Activated gamma-delta T cell treated with Interleukin-2 at 50 U/mL for 16 hours (primary cell): ENCODE measurements at places on chromosomes 7 and 10.
A peak's percentile ranks its signal among the peaks of the same experiment; 100 is the strongest.

- no peak for DNase-seq
Observed at GRCh38 chr7:30264052-30264451, 20.3 kb upstream of the ZNRF2 start.

DNA sequence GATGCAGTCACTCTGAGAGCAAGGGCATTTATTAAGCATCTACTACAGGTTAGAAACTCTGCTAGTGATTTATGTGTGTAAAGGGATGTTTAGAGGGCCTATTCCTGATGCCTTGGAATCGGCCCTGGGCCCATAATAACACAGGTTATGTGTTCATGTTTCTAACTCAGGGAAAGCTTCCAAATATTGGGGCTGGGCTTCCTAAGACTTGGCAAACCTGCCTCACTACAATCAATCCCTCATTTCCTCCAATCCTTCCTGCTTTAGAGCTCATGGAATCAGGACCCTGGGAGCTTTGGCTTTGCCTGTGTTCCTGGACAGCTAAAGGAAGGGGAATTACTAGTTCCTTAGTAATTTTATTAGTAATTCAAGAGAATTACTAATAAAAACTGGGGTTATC, 148.8 kb downstream of the HIBADH start:
- no peak for DNase-seq

DNA sequence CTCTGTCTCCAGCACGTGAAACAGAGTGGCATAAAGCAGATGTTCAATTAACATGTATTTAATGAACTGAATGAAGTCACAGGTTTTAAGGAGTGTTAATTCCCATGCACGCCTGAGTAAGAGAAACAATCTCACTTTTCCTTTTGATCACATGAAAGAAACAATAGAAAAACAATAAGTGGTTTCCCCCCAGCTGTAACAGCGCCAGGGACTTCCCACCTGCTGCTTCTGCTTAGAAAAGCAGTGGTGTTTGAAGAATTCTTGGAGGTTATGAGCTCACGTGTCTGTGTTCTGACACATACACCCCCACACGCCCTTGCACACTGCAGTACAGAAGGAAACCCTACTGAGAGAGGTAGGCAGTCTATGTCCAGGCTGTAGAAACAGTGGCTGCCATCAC, 51.3 kb upstream of the FRMD4A start:
- no peak for DNase-seq

DNA sequence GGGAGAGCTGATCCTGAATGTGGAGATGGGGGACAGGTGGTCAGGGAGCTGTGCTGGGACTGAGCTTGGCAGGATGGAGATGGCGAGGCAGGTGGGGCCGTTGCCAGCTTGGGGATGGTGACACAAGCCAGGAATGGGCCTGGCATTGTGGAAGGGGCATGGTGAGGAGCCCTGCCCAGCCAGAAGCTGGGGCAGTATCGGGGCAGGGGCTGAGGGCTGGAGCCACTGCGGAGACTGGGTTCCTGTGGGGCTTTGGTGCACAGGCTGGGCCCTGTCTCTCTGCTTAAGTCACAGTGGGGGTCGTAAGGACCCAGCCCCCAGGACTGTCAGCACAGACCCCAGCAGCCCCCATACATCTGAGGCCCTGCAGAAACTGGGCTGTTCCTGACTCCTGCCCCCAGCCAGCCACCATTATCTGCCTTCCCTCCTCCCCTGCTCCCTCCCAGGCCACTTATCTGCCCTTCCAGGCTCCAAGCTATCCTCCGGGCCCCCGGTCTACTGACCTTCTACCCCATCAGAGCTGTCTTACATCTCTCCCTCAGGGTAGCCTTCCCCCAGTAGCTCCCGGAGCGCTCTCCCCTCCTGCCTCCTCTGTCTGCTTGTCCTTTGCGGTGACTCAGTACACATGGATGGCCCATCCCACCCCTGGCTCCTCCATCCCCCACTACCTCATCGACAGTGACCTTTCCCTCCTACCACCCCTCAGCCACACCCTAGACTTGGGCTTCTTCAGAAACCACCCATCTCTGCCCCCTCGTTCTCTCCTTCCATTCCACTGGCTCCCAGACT, 44.2 kb downstream of the PPIF start:
- no peak for DNase-seq

DNA sequence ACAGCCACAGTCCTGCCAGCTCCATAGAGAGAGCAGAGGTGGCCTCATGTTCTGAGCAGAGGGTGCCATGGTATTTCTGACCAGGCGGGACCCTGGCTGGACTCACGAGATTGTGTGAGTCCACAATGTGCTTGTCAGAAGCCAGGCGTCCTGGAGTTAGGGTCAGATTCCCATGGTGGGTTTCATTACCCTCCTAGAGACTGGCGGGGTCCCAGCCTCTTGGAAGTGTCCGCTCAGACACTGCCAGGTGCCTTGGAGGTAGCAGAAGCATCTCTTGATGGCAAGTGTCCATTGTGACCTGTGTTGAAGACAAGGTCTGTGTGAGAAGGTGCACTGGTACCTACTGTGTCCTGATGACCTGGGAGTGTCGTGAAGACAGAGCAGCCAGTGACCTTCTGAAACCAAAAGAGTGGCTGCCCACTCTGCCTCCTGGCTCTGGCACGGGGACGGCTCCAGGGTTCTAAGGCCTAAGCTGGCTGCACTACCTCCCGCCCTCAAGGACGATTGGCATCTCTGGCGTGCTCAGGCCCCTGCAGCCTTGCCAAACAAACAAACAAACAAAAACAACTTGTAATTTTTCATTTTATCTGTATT, 56.8 kb downstream of the MGMT start:
- DNase-seq = no peak

DNA sequence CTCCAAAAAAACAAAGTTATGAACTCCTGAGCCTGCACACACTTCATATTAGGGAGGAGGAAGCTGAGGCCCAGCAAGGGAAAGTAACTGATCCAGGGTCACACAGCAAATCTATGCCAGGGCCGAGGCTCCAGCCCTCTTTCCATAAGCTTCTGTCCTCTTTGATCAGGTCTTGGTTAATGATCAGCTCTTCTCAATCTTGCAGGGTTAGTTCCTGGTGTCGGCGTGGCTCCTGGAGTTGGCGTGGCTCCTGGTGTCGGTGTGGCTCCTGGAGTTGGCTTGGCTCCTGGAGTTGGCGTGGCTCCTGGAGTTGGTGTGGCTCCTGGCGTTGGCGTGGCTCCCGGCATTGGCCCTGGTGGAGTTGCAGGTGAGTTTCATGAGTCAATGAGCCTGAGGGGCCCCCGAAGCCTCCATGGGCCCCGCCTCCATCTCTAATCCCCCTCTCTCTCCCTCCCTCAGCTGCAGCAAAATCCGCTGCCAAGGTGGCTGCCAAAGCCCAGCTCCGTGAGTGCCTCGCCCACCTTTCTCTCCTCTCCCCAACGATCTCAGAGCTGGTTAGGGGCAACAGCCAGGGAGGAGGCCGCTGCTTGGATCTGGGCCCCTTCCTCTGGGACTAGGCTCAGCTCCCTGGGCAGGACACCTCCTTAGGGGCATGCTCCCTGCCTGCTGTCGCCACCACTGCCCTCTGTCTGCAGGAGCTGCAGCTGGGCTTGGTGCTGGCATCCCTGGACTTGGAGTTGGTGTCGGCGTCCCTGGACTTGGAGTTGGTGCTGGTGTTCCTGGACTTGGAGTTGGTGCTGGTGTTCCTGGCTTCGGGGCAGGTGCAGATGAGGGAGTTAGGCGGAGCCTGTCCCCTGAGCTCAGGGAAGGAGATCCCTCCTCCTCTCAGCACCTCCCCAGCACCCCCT, 23.7 kb upstream of the LIMK1 start:
- DNase-seq = no peak

DNA sequence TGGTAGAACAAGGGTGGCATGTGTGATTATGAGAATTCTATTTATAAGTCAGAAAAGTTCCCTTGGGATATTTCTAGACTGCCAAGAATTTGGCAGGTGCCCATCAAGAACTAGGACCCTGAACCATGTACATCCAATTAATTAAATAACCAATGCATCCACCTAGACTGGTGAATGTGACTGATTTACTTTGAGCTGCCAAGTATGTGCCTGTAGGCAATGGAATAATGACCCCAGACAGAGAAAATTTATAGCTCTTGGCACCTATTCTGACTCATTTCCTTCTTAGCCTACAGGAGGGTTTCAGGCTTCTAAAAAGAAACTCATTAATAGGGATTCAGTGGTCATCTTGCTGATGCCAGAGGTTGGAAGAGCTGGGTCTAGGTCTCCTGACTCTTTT, 54.9 kb downstream of the KCNH2 start:
- no peak for DNase-seq

DNA sequence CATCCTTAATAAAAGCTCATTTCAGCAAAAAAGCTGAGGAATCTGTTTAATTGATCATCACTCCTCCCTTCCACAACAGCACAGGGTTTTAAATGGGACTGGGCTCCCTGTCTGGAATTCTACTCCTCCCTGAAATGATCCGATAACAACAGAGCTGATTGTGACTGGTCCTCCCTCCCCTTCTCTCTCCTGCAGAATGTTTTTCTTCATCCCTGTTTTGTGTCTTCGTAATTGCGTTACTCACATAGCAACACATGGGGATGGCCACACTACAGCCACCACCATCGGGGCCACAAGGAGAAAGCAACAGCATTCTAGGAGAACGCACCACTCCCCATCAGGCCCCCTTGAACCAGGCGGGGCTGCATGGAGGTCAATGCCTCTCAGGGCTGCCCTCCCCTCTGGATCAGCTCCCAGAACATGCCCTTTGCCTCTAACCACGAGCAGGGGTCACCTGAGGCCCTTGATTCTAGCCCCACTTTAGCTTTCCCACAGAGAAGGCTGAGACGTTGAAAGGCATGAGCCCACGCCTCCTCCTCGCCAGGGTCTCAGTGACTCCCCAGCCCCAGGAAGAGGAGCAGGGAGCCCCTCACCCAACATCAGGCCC, 152.6 kb downstream of the PLXNA4 start:
- DNase-seq = no peak

- DNase-seq = no peak
Observed at GRCh38 chr10:122461367-122461728, at the start of gene HTRA1. TSS of gene HTRA1 (plus strand) at chr10:122461553. CDS start at chr10:122461653, 100 bp downstream.

GRCh38 chr10:98212196-98212595, 55.8 kb downstream of the LOXL4 start:
- DNase-seq = no peak

GRCh38 chr10:120575411-120575810, 118.4 kb downstream of the PLPP4 start:
- no peak for DNase-seq

DNA sequence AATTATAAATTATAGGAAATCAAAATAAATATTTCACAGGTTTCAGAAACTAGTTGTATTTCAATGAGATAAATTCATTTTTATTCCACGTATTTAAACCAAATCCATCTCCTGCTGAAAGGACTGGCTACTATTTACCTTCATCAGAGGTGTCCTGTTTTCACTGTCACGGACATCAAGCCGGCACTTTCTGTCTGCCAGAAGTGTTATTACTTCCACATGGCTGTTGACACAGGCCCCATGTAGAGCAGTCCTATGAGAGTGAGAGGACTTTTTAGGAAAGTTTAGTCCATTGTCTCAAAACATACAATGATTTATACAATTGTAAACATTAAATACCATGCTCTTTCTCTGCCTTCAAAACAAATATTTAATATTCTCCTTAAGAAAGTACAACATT, 100.4 kb upstream of the ACBD5 start:
- no peak for DNase-seq

- peak; percentile 60 for DNase-seq
Observed at GRCh38 chr10:77877441-77878344, 48.9 kb downstream of the DLG5 start.
